ENCODE measurements at places on chromosomes 4 and X.

DNA sequence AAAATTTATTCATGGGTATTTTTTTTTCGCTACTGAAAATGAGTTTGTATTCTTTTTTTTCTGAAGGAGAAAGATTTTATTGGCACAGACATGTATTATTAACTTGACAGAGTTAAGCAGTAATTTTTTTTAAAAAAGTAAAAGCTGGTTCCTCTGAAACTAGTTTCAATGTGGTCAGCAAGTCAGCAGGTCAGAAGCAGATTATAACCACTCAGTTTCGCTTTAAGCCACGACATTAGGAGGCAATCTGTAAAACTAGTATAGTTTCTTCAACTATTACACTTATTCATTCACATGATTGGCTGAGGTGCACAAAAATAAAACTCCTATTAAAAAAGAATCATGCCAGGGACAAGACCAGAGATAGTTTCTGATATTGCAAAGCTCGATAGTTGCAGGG is 714.2 kb upstream of the PCDH7 start:
- no peak for DNase-seq

GRCh38 chr4:108683479-108683878 is 33.1 kb downstream of the OSTC start:
- no peak for DNase-seq

DNA sequence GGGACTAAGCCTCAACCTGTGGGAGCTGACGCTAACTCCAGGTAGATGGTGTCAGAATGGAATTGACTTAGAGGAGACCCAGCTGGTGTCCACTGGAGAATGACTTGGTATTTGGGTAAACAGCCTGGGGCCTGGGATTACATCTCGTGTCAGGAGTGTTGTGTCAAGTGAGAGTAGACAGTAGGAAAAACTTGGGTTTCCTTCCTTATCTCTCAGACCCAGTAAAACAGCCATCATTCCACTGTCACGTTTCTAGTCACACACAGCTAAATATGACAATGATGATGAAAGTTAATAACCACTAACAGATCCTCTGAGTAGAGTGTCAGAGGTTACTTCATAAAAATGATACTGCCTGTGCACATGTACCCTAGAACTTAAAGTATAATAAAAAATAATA is 13.8 kb downstream of the ZNF674 start:
- no peak for DNase-seq

- no peak for DNase-seq
Measured at GRCh38 chr4:143326735-143327134, 9.9 kb upstream of the GAB1 start.

DNA sequence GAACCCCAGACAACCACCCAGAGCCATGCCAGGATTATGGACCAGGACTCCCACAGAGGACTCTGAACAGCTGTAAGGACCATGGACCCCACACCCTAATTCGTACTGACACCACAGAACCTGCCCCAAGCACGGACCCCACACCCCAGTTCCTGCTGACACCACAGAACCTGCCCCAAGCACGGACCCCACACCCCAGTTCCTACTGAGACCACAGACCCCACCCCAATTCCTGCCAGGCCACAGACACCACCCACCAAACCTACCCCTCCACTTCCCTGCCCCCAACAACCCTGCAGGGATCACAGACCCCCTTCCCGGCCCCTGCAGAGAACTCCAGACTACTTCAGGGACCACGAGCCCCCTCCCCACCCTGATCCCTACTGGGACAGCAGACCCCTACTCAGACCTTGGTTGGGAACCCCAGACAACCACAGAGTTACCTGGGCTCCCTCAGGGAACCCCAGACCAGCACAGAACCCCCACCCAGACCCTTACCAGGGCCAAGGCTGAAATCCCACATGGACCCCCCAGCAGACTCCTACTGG is 1.4 kb upstream of the DHRSX start:
- DNase-seq, result no peak

GRCh38 chrX:120768254-120768653 is 107.4 kb downstream of the CT47B1 start:
- no peak for DNase-seq

GRCh38 chr4:38667085-38667893 is 3.3 kb downstream of the KLF3 start:
- DNase-seq, result peak; percentile 31

DNA sequence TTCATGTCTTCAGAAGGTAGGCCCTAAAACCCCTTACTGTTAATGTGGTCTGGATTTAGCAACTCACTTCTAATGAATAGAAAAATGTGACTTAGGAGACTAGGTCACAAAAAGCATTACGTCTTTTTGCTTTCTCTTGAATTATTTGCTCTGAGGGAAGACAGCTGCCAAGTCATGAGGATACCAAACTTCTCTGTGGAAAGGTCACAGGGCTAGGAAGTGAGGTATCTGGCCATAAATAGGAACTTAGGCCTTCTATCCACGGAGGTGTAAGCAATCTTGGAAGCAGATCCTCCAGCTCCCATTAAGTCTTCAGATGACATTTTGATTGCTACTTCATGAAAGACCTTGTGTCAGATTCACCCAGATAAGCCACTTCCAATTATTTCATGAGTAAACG is 120.6 kb downstream of the JADE1 start:
- no peak for DNase-seq

DNA sequence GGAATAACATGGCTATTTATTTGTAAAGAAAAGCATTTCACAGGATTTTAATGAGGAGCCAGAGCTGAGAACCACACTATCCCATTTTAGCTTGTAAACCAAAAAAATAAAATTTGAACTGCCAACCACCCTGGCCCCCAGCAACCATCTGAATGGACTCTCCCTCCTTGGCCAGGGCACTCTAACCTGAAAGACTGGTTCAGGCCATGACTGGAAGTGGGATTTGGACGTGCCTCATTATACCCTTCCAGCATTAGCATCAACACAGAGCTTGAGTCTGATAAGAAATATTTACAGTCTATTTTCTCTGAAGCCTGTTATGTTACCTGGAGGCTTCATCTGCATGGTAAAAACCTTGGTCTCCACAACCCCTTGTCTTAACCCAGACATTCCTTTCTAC is 30.0 kb downstream of the METAP1 start:
- no peak for DNase-seq

DNA sequence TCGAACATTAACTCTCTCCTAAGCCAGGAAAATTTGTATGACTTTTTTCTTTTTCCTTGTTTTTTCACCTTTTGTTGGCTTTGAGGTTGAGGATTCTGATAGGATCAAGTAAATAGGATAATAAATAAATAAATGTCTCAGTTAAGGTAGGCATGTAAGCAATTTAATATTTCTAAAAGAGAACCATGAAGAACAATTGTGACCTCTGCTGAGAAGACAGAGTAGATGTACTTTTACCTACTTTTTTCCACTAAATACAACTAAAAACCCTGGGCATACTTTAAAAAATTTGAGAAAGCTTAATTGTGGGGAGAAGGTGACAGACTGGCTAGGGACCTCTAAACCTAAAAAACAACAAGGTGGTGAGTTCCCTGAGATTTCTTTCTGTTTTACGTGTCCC is 31.6 kb upstream of the CLNK start:
- no peak for DNase-seq

- no peak for DNase-seq
Measured at GRCh38 chr4:11483046-11483445, 54.4 kb upstream of the HS3ST1 start.

GRCh38 chr4:153649572-153649991 is 34.5 kb upstream of the TLR2 start:
- no peak for DNase-seq

DNA sequence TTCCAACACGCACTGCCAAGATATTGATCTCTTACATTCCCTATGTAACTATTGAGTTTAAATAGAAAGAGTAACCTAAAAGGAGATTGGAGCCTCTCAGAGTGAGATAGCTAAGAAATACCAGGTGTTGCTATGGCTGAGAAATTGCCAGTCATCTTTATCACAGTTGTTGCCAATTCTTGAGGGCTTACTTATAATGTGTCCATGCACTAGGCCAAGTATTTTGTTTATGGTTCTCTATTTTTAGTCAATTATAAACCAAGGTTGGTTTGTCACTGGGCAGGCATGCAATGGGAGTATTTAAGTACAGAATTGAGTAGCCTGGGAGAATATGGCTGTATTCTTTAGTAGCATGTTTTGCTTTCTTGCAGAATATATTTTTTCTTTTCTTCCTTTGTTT is 201.6 kb downstream of the TEX13A start:
- no peak for DNase-seq
